ENCODE measurements at places on chromosomes 12 and 14.

GRCh38 chr12:6235499-6235898 is 35.3 kb downstream of the CD9 start:
- no peak for DNase-seq

DNA sequence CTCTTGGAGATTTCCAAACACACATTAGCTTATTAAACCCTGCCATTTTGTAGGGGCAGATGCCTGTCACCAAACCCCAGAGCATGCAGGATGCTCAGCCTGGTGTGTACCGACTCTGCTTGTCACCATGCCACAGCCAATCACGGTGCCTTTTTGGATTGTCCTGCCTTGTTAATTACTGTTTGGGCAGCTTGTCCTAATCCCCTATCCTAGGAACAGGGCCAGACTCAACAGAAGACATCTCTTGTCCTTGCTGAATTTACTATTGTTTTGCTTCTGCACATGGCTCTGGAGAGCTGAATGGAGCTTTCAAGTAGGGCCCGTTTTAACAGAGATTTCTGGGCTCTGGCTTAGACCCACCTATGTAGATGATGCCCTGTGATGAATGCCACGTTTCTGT is 388.5 kb downstream of the AACS start:
- DNase-seq: no peak

GRCh38 chr12:39199351-39199750 is 243.6 kb downstream of the KIF21A start:
- DNase-seq: no peak

- no peak for DNase-seq
Observed at GRCh38 chr12:53232646-53233461, 845 bp upstream of the RARG start.

- DNase-seq: no peak
Observed at GRCh38 chr14:36055681-36056225, 120.8 kb downstream of the PTCSC3 start.

DNA sequence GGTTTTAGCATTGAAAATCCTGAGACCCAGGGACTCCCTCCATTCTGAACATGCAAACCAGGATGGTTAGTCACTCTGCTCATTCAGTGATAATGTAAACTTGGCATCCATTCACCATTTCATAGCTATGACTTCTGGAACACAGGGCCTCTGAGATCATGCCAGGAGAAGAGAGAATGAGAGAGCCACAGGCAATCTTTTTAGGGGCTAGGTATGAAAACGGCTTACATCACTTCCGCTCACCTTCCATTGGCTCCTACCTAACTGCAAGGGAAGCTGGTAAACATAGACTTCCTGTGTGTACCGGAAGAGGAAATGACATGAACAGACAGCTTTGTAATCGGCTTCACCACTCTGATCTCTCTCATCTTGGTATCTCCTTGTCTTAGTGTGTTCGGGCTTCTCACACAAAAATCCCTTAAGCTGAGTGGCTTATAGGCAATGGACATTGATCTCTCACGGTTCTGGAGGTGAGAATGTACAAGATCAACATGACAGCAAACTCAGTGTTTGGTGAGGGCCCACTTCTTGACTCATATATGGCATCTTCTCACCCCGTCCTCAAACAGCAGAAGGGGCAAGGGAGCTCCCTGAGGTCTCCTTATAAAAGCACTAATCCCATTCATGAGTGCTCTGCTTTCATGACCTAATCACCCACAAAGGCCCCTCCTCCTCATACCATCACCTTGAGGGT is 465.9 kb upstream of the TBX3 start:
- no peak for DNase-seq

- no peak for DNase-seq
Observed at GRCh38 chr14:65849091-65849490, 436.6 kb downstream of the FUT8 start.

GRCh38 chr12:121452985-121453360 is 53.1 kb downstream of the RNF34 start:
- DNase-seq: no peak

DNA sequence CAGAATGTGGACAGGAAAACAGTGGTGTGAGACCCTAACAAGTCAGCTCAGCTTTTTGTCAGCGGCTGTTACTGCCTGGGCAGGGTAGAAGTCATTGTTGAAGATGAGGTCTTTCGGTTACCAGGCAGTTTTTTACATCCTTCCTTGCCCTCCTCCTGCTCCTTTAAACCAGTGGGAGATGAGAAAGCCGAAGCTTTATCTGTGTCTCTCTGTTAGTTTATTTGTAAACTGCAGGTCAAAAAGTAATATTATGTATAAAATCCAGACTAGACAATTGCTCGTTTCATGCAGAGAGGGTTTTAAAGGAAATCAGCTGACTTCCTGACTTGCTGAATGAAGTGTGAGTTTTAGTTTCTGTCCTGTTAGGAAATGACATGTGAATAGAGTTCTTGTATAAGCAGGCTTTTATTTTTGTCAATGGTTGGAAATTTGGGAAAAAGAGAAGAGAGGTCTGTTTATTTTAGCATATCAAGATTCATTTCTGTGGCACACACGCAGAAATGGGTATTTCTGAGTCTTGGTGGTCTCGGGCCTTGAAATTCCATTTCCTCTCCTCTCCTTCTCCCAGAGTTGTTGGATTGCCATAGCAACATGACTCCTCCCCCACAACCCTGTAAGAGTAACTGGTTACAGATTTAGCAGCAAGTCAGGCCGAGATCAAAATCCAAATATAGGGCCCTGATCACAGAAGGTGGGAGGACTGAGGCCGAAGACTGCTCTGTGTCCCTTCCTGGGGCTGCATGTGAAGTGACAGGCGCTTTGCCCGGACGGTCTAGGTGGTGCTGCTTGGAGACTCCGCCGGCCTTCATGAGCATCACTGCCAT is 60.8 kb downstream of the SAMD4A start:
- no peak for DNase-seq

GRCh38 chr14:89507521-89507920 is 90.5 kb upstream of the FOXN3 start:
- no peak for DNase-seq

- no peak for DNase-seq
Observed at GRCh38 chr14:83247924-83248639, 1714.4 kb upstream of the SEL1L start.

GRCh38 chr12:69779928-69780327 is 41.3 kb downstream of the RAB3IP start:
- no peak for DNase-seq

GRCh38 chr12:3490895-3491144 is 183 bp upstream of the PRMT8 start:
- no peak for DNase-seq

Measured in activated gamma-delta T cell (primary cell).